Suppressor macrophage treated with lipopolysaccharide for 1 hour (primary cell): ENCODE measurements at places on chromosomes 5 and 9.

GRCh38 chr5:170273968-170274710 lies 23.4 kb downstream of the LCP2 start:
- no peak for DNase-seq

DNA sequence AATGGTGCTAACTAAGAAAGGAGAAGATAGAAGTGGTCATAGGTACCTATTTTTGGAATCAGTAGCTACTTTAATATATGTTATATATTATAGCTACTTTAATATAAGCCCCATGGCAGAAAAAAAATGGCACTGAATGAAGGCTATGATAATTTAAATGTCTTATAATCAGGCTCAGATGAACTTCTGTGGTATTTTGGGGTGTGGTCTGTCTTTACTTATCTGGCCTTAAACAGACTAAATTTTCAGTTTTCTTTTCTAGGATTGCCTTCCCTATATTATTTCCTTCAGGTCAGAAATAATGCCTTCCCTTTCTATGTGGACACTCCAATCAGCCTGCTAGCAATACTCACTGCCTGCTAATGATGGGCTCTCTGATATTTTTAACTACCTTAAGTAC lies 292.3 kb downstream of the SLF1 start:
- no peak for DNase-seq

DNA sequence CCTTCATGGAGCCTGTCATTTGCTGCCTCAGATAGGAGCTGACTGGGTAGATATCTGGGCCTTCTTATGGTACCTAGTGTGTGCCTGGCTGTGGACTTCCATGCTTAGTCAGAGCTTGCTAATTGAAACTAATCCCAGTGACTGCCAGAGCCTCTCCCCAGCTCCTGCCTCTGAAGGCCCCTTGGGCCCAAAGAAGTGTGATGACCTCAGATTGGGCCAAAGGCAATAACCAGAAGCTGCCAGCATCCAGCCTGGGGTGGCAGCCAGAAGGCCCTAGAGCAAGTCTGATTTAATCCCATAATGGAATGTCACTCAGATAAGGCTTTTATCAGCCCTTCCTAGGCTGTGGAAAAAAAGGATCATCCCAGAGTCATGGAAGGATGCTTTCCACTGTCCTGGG lies 17.1 kb upstream of the CDC23 start:
- DNase-seq = no peak

GRCh38 chr5:150731669-150732242 lies 27.1 kb downstream of the DCTN4 start:
- DNase-seq = peak; percentile 39

DNA sequence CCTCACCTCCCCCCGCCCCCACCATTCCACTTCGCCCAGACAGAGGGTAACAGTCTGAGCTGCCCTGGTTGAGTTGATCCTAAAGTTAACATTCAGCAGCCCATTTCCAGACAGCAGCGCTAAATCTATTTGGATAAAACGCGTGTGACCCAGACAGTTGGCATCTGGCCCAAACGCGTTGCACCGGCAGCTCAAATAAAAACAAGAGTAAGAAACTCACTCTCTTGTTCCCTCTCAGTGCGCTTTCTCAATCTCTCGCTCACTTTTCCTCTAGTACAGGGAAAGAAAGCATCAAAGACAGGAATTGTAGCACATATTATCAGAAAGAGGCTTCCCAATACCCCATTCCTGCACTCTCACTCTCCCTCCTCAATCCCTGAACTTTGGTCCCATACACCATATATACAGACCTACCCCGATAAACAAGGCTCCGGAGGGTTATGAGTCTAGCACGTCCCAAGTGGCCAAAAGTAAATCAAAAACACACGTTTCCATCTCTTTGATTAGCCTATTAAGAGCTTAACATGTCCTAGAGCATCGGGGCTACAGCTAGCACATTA lies 1.3 kb downstream of the ADAMTS6 start:
- DNase-seq = no peak

GRCh38 chr5:151903243-151903653 lies 21.4 kb downstream of the GLRA1 start:
- DNase-seq = no peak
